Choroid plexus epithelial cell (primary cell): ENCODE measurements at places on chromosomes 13 and 19.

- DNase-seq: peak; percentile 28
Measured at GRCh38 chr19:47274891-47275761, 441 bp downstream of the INAFM1 start.

DNA sequence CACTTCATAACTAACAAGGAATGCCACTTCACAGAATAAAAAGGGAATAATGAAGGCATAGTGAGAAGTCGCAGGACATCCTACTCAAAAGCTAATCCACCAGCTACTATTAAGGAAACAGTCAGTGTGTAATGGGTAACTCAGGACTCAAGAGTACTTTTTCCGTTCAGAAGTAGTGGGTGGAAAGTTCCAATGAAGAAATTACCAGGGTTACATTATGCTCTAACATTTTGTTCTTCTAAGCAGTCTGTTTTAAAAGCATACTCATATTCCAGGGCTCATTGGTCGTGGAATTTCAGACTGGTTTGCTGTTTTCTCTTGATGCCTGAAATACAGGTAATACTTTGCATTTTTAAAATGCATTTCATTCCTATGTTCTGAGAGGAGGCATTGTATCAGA is 222.4 kb upstream of the IRS2 start:
- DNase-seq: peak; percentile 37

GRCh38 chr19:6588508-6589345 is 2.2 kb downstream of the CD70 start:
- no peak for DNase-seq

GRCh38 chr19:49200238-49200862 is 42.8 kb downstream of the TRPM4 start:
- DNase-seq: peak; percentile 11

GRCh38 chr13:100753376-100753775 is 78.8 kb upstream of the TMTC4 start:
- DNase-seq: no peak

- DNase-seq: no peak
Measured at GRCh38 chr13:44302233-44302632, 71.4 kb upstream of the SERP2 start.

DNA sequence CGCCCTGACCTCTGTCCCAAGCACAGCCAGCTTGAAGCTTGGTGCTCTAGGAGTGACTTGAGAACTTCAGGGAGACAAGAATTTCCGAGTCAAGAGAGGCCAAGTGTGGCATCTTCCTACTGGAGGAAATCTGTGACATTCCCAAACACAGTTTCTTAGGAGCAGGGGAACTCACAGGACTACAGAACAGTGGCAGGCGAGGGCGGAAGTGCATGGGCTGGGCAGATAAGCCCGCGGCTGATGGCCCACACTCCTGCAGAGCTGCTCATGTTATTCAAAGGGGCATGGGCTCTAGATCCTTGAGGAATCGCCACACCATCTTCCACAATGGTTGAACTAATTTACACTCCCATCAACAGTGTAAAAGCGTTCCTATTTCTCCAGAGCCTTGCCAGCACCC is 168.8 kb downstream of the KATNAL1 start:
- DNase-seq: no peak

- DNase-seq: no peak
Measured at GRCh38 chr13:95362666-95363065, 61.4 kb upstream of the ABCC4 start.

DNA sequence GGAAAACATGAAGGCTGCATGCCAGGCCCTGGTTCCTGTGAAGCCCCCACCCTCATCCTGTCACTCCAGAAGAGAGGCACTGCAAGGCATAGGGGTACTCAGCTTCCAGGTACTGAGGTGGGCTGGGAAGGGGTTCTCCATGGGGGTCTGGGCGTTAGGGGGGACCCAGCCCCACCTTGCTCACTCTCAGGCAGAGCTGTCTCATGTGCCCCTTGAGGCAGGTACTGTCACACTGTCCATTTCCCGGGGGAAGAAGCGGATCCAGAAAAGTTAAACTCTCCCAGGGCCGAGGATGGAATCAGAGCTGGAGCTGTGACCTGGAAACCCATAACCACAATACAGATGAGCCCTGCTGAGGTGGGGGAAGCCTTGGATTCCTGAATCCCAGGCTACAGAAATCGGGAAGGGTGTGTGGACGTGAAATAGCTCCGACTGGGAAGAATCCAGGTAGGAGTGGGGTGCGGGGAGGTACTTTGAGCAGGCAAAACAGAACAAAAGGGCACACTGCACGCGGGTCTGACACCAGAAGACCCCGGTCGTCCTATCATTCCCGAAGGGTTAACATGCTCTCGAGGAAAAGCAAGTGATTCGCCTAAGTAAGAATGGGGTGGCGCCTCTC is 540 bp upstream of the USE1 start:
- no peak for DNase-seq

DNA sequence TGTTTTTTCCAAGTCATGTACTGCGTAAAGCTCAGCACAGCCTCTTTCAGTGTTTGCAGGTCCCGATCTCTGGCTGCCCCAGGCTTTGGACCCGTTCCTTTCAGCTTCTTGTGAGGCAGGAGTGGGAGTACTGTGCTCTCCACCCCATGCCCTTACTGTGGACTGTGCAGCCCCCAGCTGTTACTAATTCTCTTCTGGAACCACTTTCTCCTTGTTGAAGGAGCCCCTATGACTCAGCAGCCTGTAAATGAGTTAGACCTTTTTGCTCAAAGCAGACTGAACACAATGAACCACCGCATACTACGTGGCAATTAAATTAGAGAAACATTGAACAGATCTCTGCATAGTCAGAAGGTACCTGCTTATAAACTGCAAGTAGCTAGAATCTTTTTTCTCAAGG is 39.0 kb downstream of the SERTM1 start:
- DNase-seq: peak; percentile 46
